ENCODE measurements at places on chromosomes 11 and 22.
A peak's percentile ranks its signal among the peaks of the same experiment; 100 is the strongest.

DNA sequence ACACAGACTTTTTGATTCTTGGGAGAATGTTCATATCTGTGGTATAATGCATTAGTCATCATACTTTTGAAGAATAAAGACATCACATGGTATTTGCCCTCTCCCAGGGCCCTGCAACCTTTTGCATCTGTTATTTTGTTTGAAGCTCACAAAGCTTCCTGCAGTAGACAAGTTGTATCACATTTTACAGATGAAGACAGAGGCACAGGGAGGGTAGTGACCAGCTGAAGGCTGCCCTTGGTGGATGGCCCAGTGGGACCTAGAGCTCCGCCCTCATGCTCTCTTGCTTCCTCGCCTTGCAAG lies 66.4 kb downstream of the UBASH3B start:
- no peak for DNase-seq

DNA sequence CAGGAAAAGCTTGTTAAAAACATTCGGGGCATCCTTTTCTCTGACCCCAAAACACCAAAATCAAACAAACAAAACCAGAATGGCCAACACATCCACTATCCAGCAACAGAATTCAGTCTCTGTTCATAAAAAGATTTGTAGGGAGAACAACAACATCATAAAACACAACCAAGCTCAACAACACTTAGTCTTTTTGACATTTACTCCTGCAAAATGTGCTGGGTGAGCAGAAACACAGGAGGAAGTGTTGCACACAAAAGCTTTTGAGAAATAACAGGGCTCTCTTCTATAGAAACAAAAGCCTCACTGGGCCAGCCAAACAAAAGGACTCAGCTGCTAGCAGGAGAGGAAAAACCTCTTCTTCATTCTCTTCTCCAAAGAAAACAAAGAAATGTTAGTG lies 736.0 kb upstream of the CCDC90B start:
- no peak for DNase-seq

DNA sequence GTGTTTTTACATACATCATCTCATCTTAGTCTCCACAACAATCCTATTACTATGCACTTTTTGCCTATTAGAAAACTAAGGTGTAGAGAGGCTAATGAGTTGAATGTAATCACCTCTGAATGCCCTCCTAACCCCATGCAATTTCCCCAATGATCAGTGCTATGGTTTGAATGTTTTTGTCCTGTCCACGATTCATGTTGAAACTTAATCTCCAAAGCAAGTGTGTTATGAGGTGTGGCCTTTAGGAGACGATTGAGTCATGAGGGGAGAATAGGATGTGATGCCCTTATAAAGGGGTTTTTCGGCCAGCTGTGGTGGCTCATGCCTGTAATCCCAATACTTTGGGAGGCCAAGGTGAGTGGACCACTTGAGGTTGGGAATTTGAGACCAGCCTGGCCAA lies 2.0 kb upstream of the CCDC73 start:
- DNase-seq: no peak

GRCh38 chr22:46866591-46866990 lies 104.1 kb downstream of the TBC1D22A start:
- DNase-seq: no peak

GRCh38 chr11:117644403-117645155 lies 152.4 kb downstream of the DSCAML1 start:
- DNase-seq: no peak

- DNase-seq: no peak
Observed at GRCh38 chr11:81211050-81211449, 1522.6 kb downstream of the FAM181B start.

GRCh38 chr22:29310065-29310862 lies 3.8 kb downstream of the GAS2L1 start:
- DNase-seq: no peak

DNA sequence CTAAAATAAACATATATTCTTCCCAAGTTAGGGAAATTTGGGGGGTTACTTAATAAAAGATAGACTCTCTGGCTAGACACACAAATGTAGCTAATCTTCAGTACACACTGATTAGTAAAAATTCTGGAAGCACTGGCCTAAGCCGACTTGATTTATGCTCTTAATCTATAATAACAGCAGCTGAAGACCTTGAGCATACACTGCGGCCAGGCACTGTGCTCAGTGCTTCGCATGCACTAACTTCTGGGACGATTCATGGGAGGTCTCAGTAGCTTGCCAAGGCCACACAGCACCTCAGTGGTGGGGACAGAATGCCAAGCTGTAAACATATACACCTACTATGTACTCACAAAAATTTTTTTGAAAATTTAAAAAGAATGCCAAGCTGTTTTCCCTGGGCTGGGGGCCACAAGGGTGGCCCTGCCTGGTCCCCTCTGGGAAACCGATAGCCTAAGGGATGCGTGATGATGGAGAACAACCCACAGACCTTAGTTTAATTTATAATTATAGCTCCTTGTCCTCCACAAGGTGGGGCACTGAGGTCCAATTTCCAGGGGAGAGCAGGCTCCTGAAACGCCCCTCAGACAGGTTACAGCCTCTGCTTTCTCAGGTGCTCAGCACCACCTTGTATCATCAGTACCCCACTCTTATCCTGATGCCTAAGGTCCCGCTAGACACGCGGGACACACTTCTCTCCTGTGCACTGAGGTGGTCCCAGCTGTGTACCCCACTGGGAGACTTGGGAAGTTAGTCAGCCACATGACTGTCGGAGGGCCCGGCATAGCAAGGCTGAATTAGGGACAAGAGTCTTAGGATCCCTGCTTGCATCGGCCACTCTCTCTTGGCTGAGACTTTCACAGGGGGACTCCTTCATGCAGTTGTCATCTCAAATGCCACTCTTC lies 20.1 kb downstream of the SERPIND1 start:
- no peak for DNase-seq

- DNase-seq: no peak
Observed at GRCh38 chr22:49266561-49267519, 560.8 kb downstream of the BRD1 start.

GRCh38 chr11:45265969-45266675 lies 20.0 kb downstream of the SYT13 start:
- no peak for DNase-seq

DNA sequence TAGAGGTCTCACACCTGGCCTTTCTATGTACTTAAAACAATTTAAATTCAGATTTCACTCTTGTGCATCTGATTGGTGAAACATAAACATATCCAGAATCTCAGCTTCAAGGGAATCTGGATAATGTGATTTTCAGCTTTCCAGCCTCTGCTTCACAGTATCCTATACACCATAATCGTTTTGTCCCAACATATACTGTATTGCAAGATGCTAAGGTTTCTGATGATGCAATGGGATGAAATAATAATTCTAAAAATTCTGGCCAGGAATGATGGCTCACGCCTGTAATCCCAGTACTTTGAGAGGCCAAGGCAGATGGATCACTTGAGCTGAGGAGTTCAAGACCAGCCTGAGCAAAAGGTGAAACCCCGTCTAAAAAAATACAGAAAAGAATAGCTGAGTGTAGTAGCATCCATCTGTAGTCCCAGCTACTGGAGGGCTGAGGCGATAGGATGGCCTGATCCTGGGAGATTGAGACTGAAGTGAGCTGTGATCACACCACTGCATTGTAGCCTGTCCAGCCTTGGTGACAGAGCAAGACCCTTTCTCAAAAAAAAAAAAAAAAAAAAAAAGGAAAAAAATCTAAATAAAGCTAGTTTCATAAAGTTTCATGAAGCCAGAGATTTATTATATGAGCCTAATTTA lies 41.0 kb upstream of the CTSC start:
- DNase-seq: no peak

- DNase-seq: no peak
Observed at GRCh38 chr11:117189941-117190544, 9.1 kb upstream of the TAGLN start.

DNA sequence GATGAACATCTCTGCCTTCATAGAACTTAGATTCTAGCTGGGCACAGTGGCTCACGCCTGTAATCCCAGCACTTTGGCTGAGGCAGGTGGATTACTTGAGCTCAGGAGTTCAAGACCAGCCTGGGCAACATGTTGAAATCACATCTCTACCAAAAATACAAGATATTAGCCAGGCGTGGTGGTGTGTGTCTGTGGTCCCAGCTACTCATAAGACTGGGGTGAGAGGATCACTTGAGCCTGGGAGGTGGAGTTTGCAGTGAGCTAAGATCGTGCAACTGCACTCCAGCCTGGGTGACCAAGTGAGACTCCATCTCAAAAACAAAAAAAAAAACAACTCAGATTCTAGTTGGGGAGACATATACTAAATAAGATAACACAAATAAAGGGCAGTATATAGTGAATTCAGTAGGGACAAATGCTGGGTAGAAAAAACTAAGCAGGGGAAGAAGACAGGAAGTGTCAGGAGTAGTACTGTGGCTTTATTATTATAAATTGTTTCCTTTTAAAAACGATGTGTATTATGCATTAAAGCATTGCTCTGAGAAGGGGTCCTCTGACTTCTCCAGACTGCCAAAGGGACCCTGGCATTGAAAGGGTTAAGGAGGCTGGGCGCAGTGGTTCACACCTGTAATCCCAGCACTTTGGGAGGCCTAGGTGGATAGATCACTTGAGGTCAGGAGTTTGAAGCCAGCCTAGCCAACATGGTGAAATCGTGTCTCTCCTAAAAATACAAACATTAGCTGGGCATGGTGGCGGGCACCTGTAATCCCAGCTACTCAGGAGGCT lies 46.7 kb downstream of the PACS1 start:
- DNase-seq: no peak

- DNase-seq: no peak
Observed at GRCh38 chr22:44734801-44735517, 17.4 kb upstream of the ARHGAP8 start.

DNA sequence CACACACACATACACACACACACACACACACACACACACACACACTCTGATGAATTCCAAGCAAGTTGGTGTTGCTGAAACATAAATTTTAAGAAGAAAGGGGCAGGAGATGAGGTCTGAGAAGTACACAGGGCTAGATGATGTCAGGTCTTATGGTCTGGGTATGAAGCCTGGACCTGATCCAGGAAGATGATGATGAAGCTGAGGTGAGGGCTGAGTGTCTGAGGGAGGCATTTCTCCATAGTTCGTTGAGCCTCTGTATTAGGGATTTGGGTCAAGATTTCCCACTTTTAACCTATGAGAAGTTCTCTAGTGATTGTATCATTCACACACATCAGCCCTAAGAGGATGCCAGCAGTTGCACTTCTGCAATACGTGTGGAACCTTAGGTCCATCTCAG lies 32.6 kb downstream of the KREMEN1 start:
- no peak for DNase-seq

DNA sequence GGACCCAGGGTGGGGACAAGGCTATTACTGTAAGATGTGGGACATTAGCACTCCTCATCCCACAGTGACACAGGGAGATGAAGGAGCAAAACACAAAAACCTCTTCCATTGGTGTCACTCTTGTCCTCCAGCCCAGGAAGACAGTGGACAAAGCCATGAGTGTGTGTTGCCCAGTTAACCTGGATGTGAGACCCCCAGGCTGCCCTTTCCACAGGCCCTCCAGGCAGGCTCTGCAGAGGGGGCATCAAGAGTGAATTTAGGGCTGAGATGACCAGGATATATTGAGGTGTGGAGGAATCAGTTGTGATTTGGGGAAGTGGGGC lies 111.3 kb downstream of the GGTLC2 start:
- no peak for DNase-seq

DNA sequence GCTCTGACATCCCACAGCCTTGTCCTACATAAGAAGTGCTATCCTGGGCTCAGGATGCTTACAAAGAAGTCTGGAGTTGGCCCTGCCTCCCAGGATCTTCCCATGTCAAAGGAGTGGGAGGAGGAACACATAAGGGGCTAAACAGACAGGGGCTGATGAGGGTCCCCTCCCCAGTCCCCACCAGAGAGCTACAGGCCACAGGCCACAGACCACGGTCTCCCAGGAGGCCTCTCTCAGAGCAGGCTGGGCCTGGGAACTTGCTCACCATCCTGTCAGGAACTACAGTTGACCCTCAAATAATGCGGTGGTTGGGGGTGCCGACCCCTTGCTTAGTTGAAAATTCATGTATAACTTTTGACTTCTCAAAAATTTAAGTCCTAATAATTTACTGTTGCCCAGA lies 315.5 kb downstream of the NTM start:
- no peak for DNase-seq

GRCh38 chr11:43122546-43122945 lies 189.2 kb upstream of the API5 start:
- no peak for DNase-seq

DNA sequence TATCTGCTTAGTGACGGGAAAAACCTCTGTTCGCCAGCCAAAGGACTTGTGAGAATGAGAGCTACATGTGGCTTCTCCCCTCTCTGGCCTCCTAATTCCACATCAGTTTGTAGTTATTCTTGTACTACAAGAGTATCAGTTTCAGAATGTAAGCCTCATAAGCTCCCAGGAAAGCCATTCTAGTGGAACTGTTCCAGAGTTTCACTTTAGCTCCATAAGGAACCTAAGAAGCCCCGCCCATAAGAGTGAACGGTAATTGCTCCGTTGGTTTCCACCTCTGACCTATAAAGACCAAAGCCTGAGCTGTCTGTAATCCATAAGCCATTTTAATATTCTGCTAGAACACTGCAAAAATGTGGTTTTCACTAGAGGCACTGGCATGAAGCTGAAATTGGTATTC lies 53.0 kb downstream of the SIK3 start:
- no peak for DNase-seq

DNA sequence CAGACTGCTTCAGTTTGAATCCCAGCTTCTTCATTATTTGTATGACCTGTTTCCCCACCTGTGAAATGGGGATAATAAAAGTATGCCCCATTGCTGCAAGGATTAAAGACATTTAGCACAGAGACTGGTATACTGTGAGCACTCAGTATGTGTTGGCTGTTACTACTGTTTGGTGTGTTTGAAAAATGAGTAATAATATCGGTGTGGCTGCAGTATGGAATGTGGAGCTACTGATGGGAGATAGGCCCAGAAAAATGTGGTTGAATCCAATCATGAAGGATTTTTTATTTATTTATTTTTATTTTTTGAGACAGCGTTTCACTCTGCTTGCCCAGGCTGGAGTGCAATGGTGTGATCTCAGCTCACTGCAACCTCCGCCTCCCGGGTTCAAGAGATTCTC lies 9.1 kb upstream of the C1QTNF4 start:
- DNase-seq: no peak

- no peak for DNase-seq
Observed at GRCh38 chr22:25602445-25602844, 38.0 kb downstream of the GRK3 start.

DNA sequence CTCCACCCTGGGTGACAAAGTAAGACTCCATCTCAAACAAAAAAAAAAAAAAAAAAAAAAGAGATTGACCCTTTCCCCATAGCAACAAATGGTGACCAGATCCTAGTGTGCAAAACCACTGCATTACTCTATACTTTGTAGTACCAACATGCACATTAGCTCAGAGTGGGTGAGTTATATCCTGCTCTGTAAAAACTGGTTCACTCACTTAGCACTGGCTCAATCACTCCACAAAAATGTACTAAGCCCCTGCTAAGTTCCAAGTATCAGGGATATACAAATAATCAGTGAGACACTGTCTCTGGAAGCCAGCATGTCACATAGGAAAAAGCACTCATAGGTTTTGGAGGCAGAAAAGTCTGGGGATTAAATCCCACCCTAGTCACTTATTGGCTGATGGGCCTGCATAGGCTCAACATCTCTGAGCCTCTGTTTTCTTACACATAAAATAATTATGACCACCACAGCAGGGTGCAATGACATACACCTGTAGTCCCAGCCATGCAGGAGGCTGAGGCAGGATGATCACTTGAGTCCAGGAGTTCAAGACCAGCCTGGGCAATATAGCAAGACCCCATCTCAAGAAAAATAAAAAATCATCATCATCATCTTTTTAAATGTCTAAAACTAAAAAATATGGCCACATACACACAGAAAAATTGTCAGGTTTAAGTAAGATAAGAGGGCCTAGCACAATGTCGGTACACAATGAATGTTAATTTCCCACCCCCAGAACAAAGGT lies 11.9 kb downstream of the FAM168A start:
- DNase-seq: no peak

- peak; percentile 69 for DNase-seq
Observed at GRCh38 chr11:73307323-73308002, 613 bp upstream of the ARHGEF17 start.
